ENCODE measurements at places on chromosomes 3 and 15. TPM values are rescaled to one million over a fixed set of nuclear protein-coding genes. Genes with fewer than 3 reads are reported as not detected.

Gene GREM1
- 0.41 TPM for total RNA-seq

Gene ST8SIA2
- not detected for total RNA-seq

Gene C3orf70
- not detected for total RNA-seq

Gene AADAC
- total RNA-seq, result 0.13 TPM

Gene TBC1D5
- 25.3 TPM for total RNA-seq

Gene EFHB
- 0.63 TPM for total RNA-seq

Gene LMAN1L
- total RNA-seq, result 0.40 TPM

Gene ANKUB1
- not detected for total RNA-seq

Gene SLC2A2
- 0.18 TPM for total RNA-seq

Gene DGKG
- 1.2 TPM for total RNA-seq

Gene LRRC31
- total RNA-seq, result not detected

Gene GP5
- total RNA-seq, result 0.08 TPM

Gene CYFIP1
- 12.5 TPM for total RNA-seq

Gene TSPAN3
- total RNA-seq, result 42.8 TPM

Gene KLHL40
- total RNA-seq, result not detected

Gene KAT2B
- 18.9 TPM for total RNA-seq

Gene BTLA
- total RNA-seq, result 46.3 TPM

Gene CLRN1
- total RNA-seq, result not detected

Gene RTP1
- not detected for total RNA-seq

Gene SEC61A1
- 195 TPM for total RNA-seq

Gene PLSCR1
- 27.7 TPM for total RNA-seq

Gene PLD1
- total RNA-seq, result 1.3 TPM

Gene COL8A1
- not detected for total RNA-seq

Gene PEX5L
- total RNA-seq, result not detected

Gene DNAH12
- not detected for total RNA-seq

Gene DPPA2
- not detected for total RNA-seq

Gene LOXL1
- total RNA-seq, result 0.65 TPM

Data from activated T-cell treated with anti-CD3 and anti-CD28 coated beads, Interleukin-2, amount 50 U/mL, for 4 hours (primary cell).